ENCODE measurements at places on chromosomes 3 and 15.

DNA sequence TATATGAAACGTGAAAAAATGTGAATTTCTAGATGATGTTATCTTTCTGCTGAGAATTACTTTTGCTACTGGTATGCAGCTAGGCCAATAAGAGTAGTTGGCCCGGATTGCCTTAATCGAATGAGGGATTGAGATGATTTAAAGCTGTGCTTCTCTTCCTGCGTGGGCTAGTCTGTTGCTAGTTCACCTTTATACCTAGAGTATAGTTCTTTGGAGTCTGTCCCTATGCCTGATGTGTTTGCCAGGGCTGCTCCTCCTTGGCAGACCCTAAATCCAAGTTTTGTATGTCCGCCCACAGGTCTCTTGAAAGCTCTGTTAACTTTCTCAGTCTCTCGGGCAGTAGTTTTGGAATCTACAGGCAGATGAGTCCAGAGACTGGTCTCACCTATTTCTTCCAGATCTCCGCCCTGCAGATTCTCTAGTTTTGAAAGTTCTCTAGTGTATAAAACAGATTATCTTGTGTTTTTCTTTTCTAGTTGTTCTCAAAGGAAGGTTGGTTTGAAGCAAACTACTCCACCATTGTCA, 64.9 kb downstream of the MEF2A start:
- no peak for DNase-seq

GRCh38 chr3:156920399-156920798, 94.2 kb downstream of the LEKR1 start:
- DNase-seq, result no peak

- DNase-seq, result no peak
These were observed 19.2 kb downstream of the BLOC1S6 start for GRCh38 chr15:45606413-45606812.

GRCh38 chr3:50486219-50486888, 17.1 kb downstream of the CACNA2D2 start:
- DNase-seq, result peak; percentile 54

- DNase-seq, result no peak
These were observed 80.6 kb downstream of the P3H2 start for GRCh38 chr3:190040145-190040544.

DNA sequence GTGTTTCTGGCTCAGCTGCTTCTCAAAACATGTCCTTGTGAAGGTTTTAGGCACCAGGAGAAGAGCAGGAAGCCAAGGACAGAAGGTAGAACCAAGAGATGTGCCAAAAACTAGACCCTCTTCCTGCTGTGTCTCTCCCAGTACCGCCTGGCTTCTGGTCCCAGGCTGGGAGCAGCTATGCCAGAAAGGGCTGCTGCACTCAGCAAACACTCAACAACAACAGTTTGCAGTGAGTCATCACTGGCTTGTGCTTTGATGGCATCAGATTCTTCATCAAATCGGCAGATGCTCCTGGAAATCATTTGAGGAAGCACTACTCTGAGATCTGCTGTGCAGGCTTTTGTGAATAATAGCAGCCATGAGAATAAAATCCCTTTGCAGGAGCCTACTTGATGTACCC, 63.2 kb downstream of the DGKG start:
- no peak for DNase-seq

DNA sequence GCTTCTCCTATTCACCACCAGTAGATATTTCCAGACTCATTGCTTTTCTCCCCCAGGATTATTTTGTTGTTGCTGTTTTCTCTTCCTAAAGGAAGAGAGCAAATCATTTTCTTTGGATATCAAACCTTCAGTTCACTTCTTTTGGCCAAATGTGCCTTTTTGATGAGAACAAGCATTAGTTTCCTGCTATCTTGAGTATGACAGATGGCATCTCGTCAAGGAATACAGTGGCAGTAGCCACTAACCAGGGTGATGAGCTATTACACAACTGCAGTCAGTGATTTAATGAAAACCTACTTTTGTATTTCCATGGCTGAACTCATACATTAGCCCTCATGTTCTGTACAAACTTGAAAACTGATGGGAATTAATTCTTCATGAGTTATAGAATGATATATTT, 354.6 kb downstream of the CADM2 start:
- DNase-seq, result no peak

DNA sequence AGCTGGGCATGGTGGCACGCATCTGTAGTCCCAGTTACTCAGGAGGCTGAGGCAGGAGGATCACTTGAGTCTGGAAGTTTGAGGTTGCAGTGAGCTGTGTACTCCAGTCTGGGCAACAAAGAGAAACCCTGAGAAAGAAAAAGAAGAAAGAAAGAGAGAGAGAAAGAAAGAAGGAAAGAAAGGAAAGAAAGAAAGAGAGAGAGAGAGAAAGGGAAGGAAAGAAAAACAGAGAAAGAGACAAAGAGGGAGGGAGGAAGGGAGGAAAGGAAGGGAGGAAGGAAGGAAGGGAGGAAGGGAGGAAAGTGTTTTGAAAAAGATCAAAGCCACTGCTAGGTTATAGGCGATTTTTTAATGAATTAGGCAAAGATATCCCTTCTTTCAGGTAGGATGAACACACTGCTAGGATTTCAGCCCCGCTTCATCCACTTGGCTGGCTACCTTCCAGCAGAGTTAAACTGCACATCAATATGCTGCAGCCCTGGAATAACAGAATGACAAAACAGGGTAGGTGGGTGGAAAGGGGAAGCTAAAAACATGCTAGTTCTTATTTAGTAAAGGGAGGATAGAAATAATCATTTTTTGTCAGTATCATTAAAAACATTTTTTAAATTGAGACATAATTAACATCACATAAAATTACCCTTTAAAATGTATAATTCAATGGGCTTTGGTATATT, 12.8 kb upstream of the PPARG start:
- DNase-seq, result no peak

DNA sequence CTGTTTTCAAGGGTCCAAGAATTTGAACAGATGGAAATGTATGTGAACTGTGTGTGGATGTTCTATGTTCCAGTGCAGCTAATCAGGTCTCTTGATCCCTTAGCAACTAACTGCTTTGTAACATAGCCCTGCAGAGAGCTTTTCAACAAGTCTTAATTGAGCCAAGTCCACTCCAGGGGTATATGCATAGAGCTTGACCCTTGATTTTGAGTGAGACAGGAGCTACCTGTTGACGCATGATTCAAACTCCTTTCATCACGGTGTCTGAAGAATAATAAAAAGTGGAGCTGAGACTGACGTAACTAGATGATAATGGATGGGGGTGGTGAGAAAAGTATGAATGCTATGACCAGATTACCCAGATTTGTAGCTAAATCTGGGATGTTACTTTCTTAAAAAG, 93.3 kb upstream of the CCDC54 start:
- peak; percentile 21 for DNase-seq

- no peak for DNase-seq
These were observed 42.5 kb downstream of the ZBTB38 start for GRCh38 chr3:141410846-141411245.

DNA sequence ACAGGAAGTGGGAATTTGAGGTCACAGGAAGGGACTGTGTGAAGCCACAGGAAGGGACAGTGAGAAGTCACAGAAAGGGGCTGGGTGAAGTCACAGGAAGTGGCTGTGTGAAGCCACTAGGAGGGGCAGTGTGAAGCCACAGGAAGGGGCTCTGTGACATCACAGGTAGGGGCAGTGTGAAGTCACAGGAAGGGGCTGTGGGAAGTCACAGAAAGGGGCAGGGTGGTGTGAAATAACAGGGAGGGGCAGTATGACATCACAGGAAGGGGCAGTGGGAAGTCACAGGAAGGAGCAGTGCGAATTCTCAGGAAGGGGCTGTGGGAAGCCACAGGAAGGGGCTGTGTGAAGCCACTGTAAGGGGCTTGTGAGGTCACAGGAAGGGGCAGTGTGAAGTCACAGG, 35.8 kb downstream of the GASK1A start:
- DNase-seq, result no peak

DNA sequence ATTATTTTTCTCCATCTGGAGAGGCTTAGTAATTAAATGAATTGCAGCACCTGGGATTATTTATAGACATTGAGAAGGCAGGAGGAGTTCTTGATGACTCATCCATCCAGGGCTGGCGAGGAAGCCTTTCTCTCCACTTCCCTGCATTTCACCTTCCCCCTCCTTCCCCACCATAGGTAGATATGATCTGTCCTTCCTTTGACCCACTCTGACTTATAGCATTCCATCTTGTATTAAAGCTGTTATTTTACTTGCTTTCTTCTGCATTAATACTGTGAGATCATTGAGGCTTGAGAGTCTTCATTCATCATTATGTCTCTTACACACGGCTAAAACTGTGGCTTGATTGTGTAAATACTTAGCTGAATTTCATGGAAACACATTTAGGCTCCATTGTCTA, 288.8 kb downstream of the FEZF2 start:
- no peak for DNase-seq

GRCh38 chr3:38542401-38543298, 46.5 kb downstream of the EXOG start:
- DNase-seq, result peak; percentile 59

DNA sequence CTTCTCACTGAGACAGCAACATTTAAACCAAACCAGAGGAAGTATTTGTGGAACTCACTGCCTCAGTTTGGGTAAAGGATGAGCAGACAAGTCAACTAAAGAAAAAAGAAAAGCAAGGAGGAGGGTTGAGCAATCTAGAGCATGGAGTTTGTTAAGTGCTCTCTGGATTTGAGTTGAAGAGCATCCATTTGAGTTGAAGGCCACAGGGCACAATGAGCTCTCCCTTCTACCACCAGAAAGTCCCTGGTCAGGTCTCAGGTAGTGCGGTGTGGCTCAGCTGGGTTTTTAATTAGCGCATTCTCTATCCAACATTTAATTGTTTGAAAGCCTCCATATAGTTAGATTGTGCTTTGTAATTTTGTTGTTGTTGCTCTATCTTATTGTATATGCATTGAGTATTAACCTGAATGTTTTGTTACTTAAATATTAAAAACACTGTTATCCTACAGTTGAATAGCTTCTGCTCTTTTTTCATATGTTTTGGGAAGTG, 23.3 kb downstream of the CLDN18 start:
- no peak for DNase-seq

GRCh38 chr3:155647206-155647605, 97.7 kb downstream of the PLCH1 start:
- no peak for DNase-seq

DNA sequence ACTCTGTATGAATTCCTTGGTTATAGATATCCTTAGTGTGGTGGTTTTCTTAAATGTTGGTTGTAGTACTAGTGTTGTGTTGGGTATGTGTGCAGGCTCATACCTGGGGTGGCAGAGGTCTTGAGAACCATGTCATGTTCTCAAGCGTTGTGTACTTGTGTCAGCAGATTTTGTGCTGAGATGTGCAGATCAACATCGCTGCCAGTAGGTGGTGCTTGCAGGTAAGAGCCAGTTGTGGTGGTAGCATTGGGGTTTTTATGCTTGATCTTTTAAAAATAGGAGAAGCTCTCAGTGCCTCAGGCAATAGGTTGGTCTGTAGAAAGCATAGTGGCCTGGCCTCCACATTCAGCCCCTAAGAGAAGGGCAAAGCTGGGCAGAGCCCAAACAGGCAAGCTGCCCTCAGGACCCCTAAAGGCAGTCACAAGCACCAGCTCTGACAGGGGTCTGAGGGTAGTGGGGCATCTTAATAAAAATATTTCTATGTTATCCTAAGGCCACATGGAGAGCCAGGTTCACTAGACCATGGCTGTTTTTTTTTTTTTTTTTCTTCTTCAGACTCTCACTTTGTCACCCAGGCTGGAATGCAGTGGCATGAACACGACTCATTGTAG, 164.0 kb downstream of the IL20RB start:
- peak; percentile 48 for DNase-seq

GRCh38 chr15:40353697-40354096, 2.9 kb downstream of the PHGR1 start:
- DNase-seq, result no peak

DNA sequence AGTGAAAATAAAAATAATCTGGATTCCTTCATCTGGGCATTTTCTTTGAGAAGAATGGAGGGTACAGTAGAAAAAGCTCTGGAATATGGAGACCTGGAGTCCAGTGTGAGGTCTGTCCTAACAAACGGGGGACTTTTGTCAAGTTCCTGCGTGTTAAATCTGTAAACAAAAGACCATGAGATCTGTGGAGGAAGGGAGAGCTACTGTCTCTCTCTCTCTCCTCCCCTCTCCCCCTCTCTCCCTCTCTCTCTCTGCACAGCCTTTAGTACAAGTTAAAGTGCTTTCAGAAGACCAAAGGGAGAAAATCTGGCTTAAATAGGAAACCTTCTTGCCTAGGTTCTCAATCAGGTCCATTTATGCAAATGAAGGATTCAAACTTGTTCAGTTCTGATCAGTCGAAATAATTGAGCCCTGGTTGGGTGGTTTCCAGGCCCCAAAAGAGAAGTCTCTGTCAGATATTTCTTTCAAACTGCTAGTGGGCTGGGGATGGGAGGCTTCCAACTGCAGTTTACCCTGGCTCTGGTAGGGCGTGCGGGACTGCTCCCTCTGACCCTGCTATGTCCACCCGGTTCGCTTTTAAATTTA, 103.7 kb downstream of the SV2B start:
- DNase-seq, result no peak

GRCh38 chr3:151477591-151478334, 16.9 kb upstream of the IGSF10 start:
- no peak for DNase-seq

- peak; percentile 83 for DNase-seq
These were observed 95.4 kb downstream of the HCN4 start for GRCh38 chr15:73273181-73274002.

- no peak for DNase-seq
These were observed 46.1 kb downstream of the CPA3 start for GRCh38 chr3:148911173-148911572.

GRCh38 chr15:57923306-57923705, 142.2 kb downstream of the ALDH1A2 start:
- peak; percentile 76 for DNase-seq

GRCh38 chr3:156530980-156531379, 23.9 kb downstream of the SSR3 start:
- no peak for DNase-seq

- no peak for DNase-seq
These were observed 43.4 kb upstream of the AGBL1 start for GRCh38 chr15:86036243-86036642.

- DNase-seq, result no peak
These were observed 740 bp upstream of the OXSR1 start for GRCh38 chr3:38164643-38164951.

DNA sequence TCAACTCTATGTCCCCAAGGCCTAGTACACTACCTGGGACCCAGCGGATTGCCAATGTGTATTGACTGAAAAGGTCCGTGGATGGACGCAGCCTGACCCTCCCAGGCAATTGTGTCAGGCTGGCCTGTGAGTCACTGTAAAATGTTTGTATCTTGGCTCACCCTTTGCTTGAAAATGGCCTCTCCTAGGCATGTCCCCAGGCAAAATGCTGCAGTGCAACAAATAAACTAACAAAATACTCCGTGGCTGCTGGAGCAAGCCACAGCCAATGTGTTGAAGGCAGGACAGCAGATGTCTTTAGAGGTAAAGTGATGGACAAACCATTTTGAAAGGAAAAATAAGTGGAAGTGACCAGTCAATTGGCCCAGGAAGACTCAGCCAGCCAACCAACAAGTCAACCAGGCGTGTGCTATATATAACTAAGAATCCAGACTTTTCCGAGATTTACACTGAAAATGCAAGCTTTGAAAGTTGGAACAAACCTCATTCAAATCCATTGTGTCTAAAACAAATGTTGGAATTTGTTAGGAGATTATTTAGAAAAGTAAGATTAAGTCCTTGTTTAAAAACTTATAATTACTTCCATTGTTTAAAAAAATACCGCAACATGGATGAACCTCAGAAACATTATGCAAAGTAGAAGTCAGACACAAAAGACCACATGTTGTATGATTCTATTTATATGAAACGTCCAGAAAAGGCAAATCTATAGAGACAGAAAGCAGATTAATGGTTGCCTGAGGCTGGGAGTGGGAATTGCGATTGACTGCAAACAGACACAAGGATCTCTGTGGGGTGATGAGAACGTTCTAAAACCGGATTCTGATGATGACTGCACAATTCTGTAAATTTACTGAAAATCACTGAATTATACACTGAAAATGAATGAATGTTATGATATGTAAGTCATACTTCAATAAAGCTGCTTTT, 191.2 kb downstream of the TLE3 start:
- no peak for DNase-seq

Data from tongue (tissue), 3 donors.